SHP77 (cell line): ENCODE measurements at places on chromosomes 12 and 14.

- no peak for DNase-seq
These were observed 276.5 kb upstream of the AMIGO2 start for GRCh38 chr12:47356129-47356700.

DNA sequence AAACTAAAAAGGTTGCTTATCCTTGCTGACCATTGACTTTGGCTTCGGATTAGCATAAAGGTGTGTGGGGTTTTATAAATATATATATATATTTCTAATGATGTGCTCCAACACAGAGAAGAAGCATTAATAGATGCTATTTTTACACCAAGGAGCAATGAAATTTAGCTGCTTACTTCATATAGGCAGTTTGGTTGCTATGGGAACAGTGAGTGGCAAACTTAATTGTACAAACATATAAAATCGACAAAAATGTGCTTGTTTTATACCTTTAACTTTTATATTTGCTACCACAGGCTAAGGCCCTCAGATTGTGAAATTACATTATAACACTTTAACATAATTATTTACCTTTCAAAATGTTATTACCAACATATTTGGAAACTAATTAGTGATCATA is 303.4 kb downstream of the SEC23A start:
- no peak for DNase-seq

DNA sequence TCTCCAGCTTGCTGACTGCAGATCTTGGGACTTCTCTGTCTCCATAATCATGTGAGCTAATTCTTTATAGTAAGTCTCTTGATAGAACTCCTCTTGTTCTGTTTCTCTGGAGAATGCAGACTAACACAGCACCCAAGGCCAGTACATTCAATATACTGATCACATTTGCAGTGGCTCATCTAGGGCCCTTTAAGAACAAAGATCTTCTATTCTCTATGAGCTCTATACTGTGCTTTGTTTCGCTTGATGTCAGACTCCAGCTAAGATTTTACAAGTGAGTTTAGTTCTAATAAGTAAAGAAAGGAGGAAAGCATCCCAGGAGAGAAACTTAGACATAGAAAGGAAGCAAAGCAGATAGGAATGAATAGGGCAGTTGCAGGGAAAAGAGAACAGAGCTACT is 69.3 kb upstream of the TMPO start:
- DNase-seq: no peak

DNA sequence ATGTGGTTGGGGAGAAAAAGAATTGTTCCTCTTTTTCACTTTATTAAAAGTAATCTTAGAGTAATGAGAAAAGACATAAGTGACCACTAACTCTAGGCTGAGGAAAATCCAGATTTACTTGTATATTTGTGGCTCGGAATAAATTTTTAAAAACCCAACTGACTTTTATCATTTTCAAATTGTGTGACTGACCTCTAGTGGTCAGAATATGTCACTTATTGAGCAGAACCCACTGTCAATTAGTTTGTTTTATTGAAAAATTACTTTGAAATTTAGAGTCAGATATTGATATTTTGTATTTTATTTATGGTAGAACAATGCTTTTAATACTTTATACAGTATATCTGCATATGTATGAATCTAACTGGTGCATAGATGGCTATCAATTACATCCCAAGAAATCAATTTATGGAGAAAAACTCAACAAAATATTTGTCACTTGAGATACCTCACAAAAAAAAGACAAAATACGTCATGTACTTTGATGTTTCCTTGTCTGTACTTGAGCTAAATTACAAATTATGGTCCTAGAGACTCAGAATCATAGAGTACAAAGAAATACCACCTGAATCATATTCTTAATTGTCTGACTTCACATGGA is 229.4 kb downstream of the CNTN1 start:
- no peak for DNase-seq

DNA sequence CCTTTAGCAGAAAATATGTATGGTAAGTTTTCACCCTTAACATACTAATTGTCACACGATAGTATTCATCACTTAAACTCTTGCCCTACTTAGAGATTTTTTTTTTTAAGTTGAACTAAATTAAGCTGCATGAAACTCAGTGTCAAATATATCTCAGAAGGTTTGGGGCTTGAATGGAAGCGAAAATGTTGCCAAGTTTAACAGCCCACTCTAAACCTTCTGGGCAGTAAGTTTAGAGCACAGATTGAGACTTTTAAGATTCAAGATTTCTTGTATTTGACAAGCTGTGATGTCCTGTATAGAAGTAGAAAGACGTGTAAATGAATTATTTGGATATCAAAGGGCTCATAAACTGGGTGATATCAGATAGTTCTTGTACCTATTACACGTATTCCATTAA is 287.3 kb upstream of the FLRT2 start:
- no peak for DNase-seq

DNA sequence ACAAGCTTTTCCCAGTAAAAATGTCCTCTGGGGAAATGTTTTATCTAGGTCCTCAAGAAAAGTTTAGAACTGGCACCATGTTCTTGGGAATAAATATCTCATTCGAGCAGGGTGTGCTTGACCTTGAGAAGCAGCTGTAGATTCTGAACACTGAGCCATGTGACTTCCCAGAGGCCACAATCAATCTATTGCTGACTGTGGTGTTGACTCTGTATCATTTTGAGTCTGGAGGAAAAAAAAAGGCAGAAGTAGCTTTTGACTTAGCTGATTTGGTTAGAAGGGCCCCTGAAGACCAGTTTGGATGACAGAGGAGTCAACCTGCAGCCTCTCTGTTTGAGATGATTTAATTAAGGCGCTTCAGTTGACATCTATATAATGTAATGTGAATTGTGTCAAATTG is 592.4 kb upstream of the SEL1L start:
- no peak for DNase-seq

- no peak for DNase-seq
These were observed 6.2 kb upstream of the PTGER2 start for GRCh38 chr14:52307905-52308304.

DNA sequence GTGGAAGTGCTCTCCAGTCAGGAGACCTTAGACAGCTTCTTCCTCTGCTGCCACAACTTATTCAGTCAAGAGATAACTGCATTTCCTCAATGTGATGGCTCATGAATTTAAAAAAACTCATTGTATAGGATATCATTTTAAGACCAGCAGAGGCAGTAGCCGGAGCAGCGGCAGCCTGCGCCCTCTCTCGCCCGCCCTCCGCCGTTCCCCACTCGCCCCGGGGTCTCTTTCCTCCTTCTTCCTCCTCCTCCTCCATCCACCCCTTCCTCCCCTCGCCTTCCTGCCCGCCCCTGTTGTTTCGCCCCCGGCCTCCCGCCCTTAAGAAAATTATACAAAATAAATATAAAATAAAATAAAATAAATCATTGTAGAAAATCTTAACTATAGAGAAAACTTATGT is 687.6 kb downstream of the FLRT2 start:
- no peak for DNase-seq

GRCh38 chr14:98345161-98345560 is 926.8 kb downstream of the BCL11B start:
- DNase-seq: no peak

DNA sequence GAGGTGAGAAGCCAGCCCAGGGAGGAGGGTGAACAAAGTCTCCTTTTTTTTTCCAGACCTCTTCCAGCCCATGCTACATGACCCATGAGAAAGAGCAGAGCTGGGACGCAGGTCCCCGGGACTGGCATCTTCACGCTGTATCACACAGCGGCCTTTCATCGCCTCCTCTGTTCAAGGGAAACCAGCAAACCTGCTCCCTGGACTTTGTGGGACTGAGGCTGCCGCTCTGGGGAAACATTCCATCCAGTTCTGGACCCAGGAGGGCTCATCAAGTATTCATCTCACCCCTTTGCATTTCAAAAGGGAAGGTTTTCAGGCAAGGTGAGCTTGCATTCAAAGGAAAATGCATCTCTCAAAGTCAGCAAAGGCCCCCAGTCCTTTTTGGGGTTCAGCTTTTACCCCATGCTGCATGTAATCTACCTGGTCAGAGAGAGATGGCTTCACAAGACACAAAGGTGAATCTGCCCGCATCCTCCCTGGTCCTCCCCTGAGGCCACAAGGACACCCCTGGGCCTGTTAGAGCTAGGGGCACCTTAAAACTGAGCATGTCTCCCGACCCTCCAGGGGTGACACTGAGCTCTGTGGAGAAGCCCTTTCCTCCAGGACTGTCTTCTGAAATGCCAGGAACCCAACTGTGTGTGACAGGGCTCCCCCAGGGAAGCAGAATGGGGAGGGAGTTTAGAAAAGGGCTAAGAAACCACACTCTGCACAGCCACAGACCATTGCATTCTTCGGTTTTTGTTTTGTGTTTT is 21.2 kb upstream of the MEG3 start:
- no peak for DNase-seq

DNA sequence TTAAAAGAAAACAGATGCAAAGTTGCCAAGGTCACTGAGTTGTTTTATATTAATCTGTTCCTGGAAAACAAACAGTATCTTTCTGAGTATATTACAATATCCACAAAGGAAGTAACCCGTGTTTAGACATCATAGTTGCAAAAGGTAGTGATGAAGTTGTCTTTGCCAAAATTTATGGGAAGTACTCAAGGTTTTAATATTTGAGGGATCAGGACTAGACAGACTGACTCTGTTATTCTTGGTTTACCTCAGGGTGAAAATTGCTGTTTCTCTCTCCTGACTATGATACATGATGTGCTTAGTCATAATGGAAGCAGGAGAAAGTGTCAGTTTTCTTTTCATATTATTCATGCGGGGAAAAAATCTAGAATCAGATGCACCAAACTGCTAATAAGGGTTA is 28.3 kb downstream of the TMEM233 start:
- DNase-seq: no peak

GRCh38 chr14:49479432-49479831 is 106.7 kb downstream of the RPS29 start:
- no peak for DNase-seq

DNA sequence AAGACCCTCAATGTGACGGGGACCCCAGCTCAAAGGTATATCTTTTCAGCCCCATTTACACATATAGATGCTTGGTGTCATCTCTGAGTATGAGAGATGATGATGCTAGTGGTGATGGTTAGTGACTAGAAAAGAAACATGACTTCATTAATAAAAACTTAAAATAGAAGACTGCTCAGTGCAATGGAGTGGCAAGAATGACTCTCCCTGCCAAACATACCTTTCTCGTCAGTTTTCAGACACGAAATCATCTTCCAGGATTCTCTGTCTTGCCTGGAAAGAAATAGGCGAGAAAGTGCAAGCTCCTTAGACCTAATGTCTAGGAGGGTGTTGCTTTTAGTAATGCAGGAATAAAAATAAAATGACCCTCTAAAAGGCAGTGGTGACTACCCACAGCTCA is 71.7 kb downstream of the TPH2 start:
- no peak for DNase-seq

DNA sequence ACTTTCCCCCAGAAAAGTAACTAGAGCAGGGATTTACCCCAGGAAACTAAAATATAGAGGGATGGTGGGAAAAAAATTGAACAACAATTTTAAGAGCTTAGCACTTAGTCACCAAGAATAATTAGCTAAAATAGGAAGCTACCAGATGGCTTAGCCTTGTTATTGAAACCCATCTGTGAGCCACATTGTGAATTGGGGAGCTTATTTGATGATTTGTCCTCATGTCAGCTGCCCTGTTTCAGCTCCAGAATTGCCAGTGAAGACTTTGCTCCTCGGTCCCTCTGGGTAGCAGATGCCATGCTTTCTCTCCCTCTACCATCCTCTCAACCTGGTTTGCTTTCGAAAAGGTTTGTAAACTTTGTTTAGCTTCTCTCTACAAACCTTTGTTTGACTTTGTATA is 67.7 kb upstream of the PTHLH start:
- no peak for DNase-seq

- no peak for DNase-seq
These were observed 33.7 kb upstream of the MAP1LC3B2 start for GRCh38 chr12:116525418-116526001.

DNA sequence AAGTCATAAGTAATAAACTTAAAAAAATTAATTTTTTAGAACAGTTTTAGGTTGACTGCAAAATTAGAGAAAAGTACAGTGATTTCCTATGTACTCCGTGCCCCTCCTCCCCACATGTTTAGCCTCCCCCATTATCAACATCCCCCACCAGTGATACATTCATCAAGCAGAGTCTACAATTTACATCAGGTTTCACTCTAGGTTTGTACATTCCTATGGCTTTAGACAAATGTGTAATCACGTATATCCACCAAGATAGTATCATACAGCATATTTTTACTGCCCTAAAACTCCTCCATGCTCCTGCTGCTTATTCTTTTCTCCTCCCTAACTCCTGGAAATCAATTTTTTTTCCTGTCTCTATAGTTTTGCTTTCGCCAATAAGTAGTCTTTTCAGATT is 438.7 kb downstream of the LRFN5 start:
- DNase-seq: no peak

GRCh38 chr12:95151406-95151805 is 65.9 kb downstream of the FGD6 start:
- DNase-seq: no peak

DNA sequence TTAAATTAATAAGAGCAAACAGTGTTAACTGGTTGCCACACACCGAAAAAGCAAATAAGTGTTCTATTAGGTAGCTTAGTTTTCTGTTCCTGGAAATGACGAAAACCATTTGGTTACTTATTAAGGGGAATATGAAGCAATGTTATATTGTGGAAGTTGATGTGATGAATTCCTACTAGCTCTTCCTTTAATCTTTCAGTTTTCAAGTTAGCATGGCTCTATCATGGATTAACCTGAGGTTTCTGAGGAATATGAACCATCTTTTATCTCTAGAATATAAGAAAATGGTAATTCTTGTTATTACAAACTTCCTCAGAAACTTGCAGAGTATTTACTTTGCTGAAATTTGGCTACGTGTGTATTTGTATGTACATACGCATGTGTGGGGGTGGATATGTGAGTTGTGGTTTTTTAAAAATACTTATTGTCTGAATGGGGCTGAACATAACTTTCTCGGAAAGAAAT is 245.7 kb downstream of the KCNC2 start:
- DNase-seq: no peak

GRCh38 chr14:22597265-22597664 is 835 bp upstream of the ABHD4 start:
- DNase-seq: no peak

- DNase-seq: peak; percentile 18
These were observed 27.3 kb downstream of the TTC5 start for GRCh38 chr14:20278414-20278813.

DNA sequence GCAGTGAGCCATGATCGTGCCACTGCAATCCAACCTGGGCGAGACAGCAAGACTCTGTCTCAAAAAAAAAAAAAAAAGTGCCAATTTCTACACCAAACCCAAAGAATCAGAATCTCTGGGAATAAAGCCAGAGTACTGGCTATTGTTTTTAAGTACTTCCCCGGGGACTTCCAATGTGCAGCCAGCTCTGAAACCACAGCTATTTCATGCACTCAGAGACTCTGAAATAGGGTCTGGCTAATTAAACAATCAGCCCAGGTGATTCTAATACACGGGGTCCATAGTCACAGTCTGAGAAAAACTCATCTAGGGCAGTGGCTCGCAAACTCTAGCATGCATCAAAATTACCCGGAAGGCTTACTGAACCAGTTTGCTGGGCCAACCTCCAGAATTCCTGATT is 56.3 kb downstream of the SIX6 start:
- DNase-seq: no peak
